IMR-90 (cell line): ENCODE measurements at places on chromosomes 5 and 9.

GRCh38 chr9:96874201-96874785 is 20.0 kb upstream of the ZNF782 start:
- no peak for DNase-seq

- DNase-seq: no peak
Observed at GRCh38 chr9:122144836-122145591, 14.6 kb downstream of the NDUFA8 start.

- no peak for DNase-seq
Observed at GRCh38 chr9:107708791-107709190, 219.2 kb upstream of the KLF4 start.

DNA sequence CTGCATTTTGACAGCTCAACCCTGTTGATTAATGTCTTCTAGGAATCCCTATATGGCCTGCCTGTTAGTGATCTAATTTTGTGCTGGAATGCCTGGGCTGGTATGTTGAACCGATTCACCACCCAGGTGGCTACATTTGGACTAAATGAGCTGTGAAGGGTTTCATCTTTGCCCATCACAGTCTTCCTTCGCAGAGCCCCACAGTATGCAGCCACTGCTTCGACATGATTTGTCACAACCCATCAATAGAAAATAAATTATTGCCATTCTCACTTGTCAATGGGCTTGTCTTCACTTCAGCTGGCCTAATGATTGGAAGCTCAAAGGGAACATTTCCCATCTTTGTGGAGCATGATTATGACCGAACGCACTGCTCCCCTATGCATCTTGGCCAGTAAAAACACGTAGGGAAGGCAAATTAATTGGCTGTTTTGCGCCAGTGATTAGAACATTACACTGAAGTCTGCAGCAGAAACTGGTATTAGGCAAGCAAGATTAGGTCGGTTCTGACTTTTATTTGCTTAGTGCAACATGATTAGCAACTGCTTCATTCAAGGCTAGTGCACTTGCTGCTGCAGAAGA is 408.5 kb downstream of the KIAA0825 start:
- DNase-seq: no peak

- DNase-seq: no peak
Observed at GRCh38 chr9:123261006-123261677, 7.2 kb downstream of the STRBP start.

DNA sequence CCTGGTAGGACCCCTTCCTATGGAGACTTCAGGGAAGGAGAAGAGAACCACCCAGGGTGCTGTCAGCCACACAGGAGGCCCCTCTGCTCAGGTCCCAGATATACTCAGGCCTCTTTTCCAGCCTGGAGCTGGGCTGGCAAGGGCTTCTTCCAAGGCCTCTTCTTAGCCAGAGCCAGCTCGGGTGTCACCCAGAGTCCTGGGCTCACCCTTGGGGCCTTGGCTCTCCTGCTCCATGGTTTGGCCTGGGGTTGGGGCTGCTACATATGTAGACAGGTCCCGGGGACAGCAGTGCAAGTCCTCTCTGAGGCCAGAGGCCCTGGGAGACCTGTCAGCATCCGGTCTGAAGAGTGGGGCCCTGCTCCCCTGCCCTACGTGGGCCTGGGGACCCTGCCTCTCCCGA is 22.8 kb downstream of the PAEP start:
- DNase-seq: no peak

DNA sequence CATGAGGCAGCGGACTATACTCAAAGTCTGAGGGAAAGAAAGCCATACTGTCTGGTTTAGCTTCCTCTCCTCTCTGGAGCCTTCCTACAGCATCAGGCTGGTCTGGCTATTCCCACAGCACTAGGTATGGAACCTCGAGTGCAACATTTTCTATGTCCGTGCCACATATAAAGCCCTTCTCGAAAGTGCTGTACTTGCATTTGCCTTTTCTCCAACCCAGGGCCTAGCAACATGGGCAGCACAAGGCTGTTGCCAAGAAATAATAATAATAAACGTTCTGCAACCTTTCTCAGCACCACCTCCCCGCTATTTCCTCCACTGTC is 804 bp downstream of the MED10 start:
- no peak for DNase-seq

DNA sequence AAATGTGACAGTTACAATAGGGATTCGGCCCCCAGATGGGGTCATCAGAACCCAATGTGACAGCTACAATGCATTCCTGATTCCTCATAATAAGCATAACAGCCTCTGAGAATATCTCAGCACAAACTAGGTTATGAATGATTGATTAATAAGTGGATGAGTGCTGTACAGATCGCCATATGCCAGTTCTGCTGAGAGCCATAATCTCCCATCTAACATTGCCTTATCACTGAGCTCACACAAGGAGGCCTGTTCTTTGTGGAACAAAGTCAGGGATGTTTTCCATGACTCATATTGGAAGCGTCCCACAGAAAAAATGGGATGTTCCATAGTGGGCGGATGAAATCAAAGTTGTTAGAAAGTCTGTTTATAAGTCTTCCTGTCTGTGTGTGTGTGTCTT is 89.6 kb downstream of the KIF4B start:
- DNase-seq: peak; percentile 48
